ENCODE measurements at places on chromosomes 12 and 14. TPM values are rescaled to one million over a fixed set of nuclear protein-coding genes. Genes with fewer than 3 reads are reported as not detected.

The ABCC9 gene
- total RNA-seq, result 66.2 TPM

The ARID2 gene
- 24.2 TPM for total RNA-seq

The YAF2 gene
- 84.8 TPM for total RNA-seq

The CLEC9A gene
- not detected for total RNA-seq

The CPNE6 gene
- total RNA-seq, result 1.4 TPM

The VRTN gene
- not detected for total RNA-seq

Measured in cardiac septum (tissue), 1 donor.